Lung (tissue), 17 donors: ENCODE measurements at places on chromosomes 4 and X. TPM values are rescaled to one million over a fixed set of nuclear protein-coding genes. Genes with fewer than 3 reads are reported as not detected.
A peak's percentile ranks its signal among the peaks of the same experiment; 100 is the strongest.

DNA sequence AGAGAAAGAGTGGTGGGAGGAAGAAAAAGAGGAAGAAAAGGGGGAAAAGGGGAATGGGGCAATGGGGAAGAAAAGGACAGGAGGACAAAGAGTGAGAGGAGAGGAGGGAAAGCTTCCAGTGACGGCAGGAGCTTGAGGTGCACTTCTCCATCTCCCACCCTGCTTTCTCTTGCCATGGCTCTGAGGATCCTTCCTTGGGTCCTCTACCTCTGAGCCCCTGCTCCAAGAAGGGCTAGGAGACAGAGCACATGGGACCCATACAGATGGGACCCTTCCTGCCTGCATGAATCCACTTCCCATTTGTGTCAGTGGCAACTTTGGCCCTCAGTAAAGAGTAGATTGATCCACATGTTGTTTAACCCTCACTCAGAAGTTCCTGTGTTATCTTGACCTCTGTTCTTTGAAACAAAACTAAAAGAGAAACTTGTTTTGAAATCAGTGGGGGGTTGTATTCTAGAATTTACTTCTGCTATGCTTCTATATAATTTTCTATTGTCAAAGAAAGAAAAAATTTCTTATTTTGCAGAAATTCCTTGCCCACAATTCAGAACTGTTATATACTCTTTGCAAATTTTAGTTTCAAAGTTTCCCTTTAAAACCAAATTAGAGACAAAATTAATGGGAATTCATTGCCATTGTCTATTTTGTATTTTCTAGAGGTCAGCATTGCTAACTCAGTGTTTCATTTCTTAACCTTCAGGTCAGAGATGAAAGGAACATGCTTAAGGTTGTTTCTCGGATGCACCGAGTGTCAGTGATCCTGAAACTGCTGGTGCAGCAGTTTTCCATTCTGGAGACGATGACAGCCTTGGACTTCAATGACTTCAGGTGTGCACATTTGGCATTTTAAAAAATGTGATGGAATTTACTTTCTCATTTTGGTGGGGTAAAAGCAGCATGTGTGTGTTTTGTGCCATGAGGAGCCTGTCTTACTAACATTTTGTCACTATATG is 5.0 kb downstream of the TDO2 start:
- H3K4me3 ChIP-seq = no peak overlapping the region
- no peak for DNase-seq

DNA sequence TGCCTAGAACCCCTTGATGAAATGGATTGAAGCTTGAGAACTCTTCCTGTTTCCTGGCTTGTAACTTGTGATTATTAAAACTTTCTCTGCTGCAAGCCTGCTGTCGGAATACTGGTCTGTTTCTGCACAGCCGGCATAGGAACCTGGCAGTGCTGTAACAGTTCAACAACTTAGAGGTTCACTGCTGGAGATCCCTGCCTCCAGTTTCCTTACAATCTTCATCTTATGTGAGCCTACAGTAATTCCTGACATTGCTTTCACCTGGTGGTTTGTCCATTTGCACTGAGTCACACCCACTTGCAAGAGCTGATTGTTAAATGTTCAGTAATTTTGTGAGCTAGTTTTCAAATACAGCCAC is 1.3 kb upstream of the SEPSECS start:
- no peaks in the 10 kb centered on the region for H3K27me3 ChIP-seq
- H3K4me3 ChIP-seq = no peak overlapping the region
- H3K27ac ChIP-seq = peak overlapping the region; percentile 71
- peaks cover 21% of the 10 kb centered on the region for H3K4me1 ChIP-seq

Gene DYNLT3
- total RNA-seq = 33.1 TPM

DNA sequence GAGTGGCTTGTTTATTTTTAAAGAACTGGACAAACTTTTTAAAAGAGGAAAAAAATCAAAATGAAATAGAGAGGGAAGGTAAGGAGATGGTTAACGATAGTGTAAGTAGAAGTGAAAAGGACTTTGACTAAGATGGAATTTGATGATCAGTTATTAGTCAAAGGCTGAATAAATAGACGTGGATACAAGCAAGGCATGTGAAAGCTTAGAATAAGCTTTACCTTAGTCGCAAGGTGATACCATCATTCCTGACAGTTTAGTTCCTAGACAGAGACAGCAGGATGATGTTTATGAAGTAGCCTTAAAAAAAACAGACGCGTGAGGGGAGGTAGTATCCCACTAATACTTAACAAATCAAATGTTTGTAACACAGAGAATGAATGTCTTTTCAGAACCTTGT is 97.3 kb downstream of the PALLD start:
- H3K36me3 ChIP-seq = no peaks in the 10 kb centered on the region
- H3K4me1 ChIP-seq = no peaks in the 10 kb centered on the region
- H3K4me3 ChIP-seq = no peak overlapping the region
- no peaks in the 10 kb centered on the region for H3K27me3 ChIP-seq

DNA sequence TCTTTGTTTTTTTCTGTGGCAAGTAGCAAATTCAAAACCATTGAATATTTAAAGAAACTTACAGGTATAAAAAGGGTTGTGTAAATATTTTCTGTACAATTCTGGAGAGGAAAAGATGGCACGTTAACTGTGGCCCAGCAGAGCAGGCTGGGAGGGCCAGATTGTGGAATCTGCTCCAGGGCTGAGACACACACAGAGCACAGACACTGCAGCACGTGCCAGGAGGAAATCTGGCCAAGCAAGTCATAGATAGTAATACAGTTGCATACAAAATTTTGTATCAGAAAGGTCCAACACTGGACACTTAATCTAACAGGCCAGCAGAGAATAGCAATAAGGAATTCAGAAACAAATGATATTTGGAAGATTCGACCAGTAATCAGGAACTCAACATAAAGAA is 763.7 kb downstream of the PDHA2 start:
- no peaks in the 10 kb centered on the region for H3K4me1 ChIP-seq
- H3K27ac ChIP-seq = no peak overlapping the region
- no peak overlapping the region for H3K4me3 ChIP-seq
- no peak for DNase-seq

Gene JAKMIP1
- total RNA-seq = 0.28 TPM
